ENCODE measurements at places on chromosomes 6 and 20.

GRCh38 chr6:160765412-160765811, 63.4 kb downstream of the PLG start:
- peak; percentile 31 for DNase-seq

- DNase-seq, result no peak
These were observed 400 bp downstream of the PAK1IP1 start for GRCh38 chr6:10695086-10695657.

- peak; percentile 81 for DNase-seq
These were observed 1.4 kb downstream of the MLN start for GRCh38 chr6:33802186-33802958.

DNA sequence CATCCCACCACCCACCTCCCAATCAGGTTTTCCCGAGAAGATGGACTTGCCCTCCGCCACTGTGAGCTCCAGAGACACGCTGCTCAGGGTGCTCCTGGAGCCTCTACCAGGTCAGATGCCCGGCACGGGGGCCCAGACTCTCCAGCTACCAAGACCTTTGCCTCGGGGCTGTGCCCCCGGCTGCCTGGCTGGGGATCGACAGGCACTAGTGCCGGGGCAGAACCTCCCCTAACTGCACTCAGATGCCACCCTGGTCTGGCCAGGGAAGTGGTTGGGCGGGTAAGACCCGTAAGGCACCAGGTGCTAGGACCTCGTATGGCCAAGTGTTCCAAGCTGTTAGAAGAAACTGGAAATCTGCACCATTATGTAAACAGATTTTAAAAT, 100.7 kb downstream of the ASXL1 start:
- DNase-seq, result no peak

GRCh38 chr6:16824845-16825685, 63.8 kb upstream of the ATXN1 start:
- DNase-seq, result no peak

GRCh38 chr6:157017861-157018260, 240.7 kb downstream of the ARID1B start:
- no peak for DNase-seq

Measured in ELF-1 (cell line).